ENCODE measurements at places on chromosomes 3 and 15.

DNA sequence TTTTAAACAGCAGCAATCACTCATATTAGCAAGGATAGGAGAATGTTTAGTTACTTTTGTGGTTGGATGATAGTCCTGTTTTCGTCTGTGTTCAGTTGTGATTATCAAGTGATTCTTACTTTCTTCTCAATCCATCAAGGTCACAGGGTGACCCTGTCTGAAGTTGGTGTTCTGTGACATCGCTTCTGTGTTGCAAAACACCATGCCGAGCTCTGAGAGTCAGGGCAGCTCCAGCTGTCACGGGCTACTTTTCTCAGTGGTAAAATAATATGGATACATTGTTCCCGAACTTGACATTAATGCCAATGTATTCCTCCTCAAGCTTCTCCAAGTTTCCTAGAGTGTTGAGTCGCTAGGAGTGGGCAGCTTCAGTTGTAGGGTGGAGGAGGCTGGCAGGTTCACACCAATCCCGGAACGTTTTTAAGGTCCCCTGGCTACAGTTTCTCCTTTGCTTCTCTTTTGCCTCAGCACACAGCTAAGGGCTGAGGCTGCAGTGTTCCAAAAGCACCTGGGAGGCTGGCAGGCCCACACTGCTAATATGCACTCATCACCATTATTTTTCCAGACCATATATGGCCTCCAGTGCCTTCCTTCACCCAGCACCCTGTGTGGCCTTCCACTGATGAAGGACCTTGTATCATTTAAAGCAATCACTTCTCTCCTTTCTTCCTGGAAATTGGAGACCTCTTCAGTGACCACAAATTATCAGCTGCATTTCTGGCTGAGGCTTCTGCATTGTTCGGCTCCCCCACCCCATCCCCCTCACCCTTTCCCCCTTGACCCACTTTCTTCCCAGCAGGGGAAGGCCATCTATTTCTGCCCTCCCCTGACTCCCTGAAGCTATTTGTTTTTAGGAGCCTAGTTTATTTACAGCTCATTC lies 25.8 kb downstream of the COLQ start:
- DNase-seq: no peak

DNA sequence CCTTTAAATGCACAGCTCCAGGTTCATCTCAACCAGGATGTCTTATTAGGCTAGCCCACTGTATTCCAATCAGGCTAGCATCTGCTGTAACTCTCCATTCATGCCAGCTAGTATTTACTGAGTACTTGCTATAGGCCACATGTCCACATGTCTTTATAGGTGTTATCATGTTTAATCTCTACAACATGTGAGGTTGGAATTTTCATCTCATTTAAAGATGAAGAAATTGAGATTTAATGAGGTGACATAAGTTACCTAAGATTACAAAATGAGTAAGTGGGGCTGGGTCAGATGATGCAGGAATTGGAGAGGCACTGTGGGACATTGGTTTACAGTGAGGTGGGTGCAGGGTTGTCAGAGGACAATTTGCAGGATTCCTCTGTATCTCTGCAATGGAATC lies 2.9 kb downstream of the IFT122 start:
- no peak for DNase-seq

DNA sequence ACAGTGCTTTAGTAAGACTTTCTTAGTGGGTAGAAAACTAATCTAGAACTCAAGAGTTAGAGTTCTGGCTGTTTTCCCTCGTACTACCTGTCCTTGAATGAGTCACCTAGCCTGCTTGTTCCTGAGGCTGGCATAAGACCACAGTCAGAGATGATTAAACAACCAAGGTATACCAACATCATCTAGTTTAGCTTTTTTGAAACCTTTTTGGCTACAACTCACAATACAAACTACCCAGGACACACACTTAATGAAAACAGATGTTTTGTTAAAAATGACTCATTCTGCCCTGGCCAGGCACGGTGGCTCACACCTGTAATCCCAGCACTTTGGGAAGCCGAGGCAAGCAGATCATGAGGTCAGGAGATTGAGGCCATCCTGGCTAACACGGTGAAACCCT lies 4.6 kb downstream of the MCCC1 start:
- DNase-seq: no peak

DNA sequence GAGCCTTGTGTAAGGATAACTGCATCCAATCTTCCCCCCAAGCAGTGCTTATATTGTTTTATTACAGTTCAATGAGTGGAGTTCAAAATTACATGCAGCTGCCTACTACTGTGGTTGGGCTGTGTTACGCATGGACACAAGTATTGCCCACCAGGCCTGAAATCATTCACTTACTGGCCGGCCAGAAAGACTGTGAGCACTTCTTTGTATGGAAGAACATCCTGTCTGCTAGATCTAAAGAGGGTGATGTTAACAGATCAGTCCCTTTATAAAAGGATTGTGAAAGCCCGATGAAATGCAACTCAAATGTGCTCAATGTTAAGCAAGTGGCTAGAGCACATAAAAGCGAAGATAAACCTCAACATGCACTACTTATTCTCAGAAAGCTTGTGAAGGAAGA lies 132.5 kb downstream of the FOXP1 start:
- DNase-seq: no peak

DNA sequence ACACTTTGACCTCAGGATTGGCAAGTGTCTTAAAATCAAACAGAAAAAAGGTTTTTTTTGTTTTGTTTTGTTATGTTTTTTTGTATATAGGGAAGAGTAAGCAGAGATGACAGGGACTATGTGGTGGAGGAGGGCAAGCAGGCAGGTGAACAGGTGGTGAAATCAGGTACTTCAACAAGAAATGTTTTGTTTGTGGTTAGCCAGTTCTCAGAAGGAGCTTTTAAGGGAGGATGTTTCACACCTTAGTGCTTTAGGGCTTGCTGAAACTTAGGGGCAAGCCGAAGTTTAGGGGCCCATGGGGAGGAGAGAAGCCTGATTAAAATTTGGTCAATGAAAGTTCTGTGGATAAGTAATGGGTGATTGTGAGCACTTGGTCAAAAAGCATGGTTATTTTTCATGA lies 370.7 kb upstream of the SLCO3A1 start:
- no peak for DNase-seq
